ENCODE measurements at places on chromosomes 12 and 14.

- DNase-seq, result no peak
These were observed 6.0 kb downstream of the EML5 start for GRCh38 chr14:88786715-88787114.

DNA sequence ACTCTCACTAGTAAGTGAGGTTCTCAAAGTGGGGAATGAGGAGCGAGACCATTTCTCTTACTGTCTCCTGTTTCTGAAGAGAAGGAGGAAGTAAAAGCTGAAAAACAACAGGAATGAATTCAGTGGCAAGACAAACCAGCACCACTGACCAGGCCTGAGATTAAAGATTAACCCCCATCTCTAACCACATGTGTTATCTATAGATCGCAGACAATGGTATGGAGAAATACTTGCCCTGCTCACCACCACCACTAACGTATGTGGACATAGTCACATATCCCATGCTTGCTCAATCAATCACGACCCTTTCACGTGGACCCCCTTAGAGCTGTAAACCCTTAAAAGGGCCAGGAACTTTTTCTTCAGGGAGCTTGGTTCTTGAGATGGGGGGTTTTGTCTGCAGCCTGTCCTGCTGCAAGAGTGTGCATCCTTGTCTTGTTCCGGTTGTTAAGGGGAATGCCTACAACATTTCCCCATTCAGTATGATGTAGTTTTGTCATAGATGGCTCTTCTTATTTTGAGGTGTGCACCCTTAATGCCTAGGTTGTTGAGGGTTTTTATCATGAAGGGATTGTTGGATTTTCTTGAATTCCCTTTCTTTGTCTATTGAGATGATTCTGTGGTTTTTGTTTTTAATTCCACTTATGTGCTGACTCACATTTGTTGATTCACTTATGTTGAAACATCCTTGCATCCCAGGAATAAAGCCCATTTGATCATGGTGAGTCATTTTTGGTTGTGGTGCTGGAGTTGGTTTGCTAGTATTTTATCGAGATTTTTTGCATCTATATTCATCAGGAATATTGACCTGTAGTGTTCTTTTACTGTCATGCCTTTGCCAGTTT is 698.8 kb upstream of the LMO3 start:
- no peak for DNase-seq

GRCh38 chr12:4856596-4856995 is 53.1 kb upstream of the KCNA1 start:
- DNase-seq, result no peak

DNA sequence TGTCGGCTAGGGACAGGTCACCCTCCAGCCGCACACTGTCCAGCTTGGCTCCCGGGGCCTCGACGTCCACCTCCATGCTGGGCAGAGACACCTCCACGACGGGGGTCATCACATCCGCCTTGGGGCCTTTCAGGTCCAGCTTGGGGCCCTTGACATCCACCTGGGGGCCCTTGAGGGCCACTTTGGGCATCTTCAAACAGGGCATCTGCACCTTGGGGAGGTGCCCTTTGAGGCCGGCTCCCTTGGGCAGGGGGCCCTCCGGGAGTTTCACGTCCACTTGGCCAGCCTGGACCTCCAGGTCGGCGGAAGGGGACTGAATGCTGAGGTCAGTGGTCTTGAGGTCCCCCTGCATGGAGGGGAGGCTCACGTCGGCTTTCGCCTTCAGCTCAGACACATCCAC is 17.9 kb downstream of the PLD4 start:
- no peak for DNase-seq

GRCh38 chr14:78631551-78631950 is 461.4 kb downstream of the NRXN3 start:
- DNase-seq, result no peak
